Esophagus squamous epithelium (tissue), 5 donors: ENCODE measurements at places on chromosomes 12 and 14. TPM values are rescaled to one million over a fixed set of nuclear protein-coding genes. Genes with fewer than 3 reads are reported as not detected.

TAS2R9 gene
- not detected for total RNA-seq

DNA sequence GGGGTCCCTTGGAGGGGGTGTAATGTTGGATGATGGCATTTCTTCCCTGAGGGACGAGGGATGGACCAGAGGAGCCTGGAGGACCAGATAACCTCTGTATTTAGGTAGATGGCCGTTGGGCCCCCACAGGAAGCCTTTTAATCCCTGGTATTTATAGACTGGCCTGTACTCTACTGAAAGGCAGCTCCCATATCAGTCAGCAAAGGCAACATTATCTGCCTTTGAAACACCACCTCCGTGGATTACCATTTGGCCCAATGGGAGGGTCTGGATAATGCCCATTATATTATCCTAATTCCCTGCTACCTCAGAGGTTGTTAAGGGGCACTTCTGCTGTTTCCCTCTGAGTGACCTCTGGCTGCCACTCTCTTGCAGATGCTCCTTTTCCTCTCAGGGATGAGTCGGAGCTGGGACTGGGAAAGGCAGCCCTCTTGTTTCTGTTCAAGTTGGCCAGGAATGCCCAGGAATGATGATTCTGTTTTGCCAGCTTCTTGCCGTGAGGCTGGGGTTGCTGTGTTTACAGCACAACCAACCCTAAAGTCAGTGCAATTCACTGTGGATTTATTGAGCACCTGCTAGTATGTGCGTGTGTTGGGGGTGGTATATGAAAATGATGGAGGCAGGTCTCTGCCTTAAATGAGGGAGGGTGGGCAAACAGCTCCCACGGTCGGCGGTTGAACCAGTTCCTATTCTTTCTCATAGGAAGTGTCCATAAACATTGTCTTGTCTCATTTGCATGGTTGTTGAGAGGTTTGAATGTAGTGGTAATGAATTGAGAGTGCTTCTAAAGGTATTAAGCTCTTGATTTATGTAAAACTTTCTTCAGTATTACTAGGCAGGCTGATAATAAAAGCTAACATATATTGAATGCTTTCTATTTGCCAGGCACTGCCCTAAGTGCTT is 18.1 kb downstream of the SUSD6 start:
- H3K4me1 ChIP-seq, result peaks cover 22% of the 10 kb centered on the region
- no peak overlapping the region for H3K27ac ChIP-seq
- no peak overlapping the region for H3K4me3 ChIP-seq
- H3K27me3 ChIP-seq, result no peaks in the 10 kb centered on the region

GRCh38 chr12:58554522-58555157 is 365.7 kb downstream of the LRIG3 start:
- H3K27me3 ChIP-seq, result no peaks in the 10 kb centered on the region
- H3K4me1 ChIP-seq, result no peaks in the 10 kb centered on the region
- H3K4me3 ChIP-seq, result no peak overlapping the region
- H3K27ac ChIP-seq, result no peak overlapping the region

GRCh38 chr12:16121953-16122352 is 155.5 kb downstream of the SLC15A5 start:
- H3K27ac ChIP-seq, result no peak overlapping the region
- no peak overlapping the region for H3K4me3 ChIP-seq
- H3K27me3 ChIP-seq, result no peaks in the 10 kb centered on the region
- no peak for DNase-seq
- no peaks in the 10 kb centered on the region for H3K36me3 ChIP-seq
- no peaks in the 10 kb centered on the region for H3K4me1 ChIP-seq

- H3K36me3 ChIP-seq, result no peaks in the 10 kb centered on the region
- no peak overlapping the region for H3K4me3 ChIP-seq
- H3K27me3 ChIP-seq, result no peaks in the 10 kb centered on the region
- H3K4me1 ChIP-seq, result peaks cover 36% of the 10 kb centered on the region
Observed at GRCh38 chr14:90523544-90523943, 126.7 kb downstream of the CALM1 start.

- no peak for DNase-seq
- H3K36me3 ChIP-seq, result no peaks in the 10 kb centered on the region
- H3K4me3 ChIP-seq, result no peak overlapping the region
- no peaks in the 10 kb centered on the region for H3K4me1 ChIP-seq
Observed at GRCh38 chr14:35438910-35439713, 34.6 kb upstream of the NFKBIA start.

GRCh38 chr12:101927999-101928398 is 50.6 kb downstream of the DRAM1 start:
- no peaks in the 10 kb centered on the region for H3K4me1 ChIP-seq
- H3K27ac ChIP-seq, result no peak overlapping the region
- H3K4me3 ChIP-seq, result no peak overlapping the region
- H3K36me3 ChIP-seq, result peaks cover 6% of the 10 kb centered on the region

GRCh38 chr12:105332925-105333324 is 2.4 kb downstream of the C12orf75 start:
- H3K4me1 ChIP-seq, result peaks cover 18% of the 10 kb centered on the region
- no peaks in the 10 kb centered on the region for H3K27me3 ChIP-seq
- H3K4me3 ChIP-seq, result no peak overlapping the region
- no peak overlapping the region for H3K27ac ChIP-seq
